ENCODE measurements at places on chromosomes 7 and 10.
A peak's percentile ranks its signal among the peaks of the same experiment; 100 is the strongest.

GRCh38 chr7:93948106-93948505 lies 26.6 kb downstream of the GNG11 start:
- DNase-seq, result no peak

GRCh38 chr7:28155964-28156363 lies 24.6 kb downstream of the JAZF1 start:
- no peak for DNase-seq

DNA sequence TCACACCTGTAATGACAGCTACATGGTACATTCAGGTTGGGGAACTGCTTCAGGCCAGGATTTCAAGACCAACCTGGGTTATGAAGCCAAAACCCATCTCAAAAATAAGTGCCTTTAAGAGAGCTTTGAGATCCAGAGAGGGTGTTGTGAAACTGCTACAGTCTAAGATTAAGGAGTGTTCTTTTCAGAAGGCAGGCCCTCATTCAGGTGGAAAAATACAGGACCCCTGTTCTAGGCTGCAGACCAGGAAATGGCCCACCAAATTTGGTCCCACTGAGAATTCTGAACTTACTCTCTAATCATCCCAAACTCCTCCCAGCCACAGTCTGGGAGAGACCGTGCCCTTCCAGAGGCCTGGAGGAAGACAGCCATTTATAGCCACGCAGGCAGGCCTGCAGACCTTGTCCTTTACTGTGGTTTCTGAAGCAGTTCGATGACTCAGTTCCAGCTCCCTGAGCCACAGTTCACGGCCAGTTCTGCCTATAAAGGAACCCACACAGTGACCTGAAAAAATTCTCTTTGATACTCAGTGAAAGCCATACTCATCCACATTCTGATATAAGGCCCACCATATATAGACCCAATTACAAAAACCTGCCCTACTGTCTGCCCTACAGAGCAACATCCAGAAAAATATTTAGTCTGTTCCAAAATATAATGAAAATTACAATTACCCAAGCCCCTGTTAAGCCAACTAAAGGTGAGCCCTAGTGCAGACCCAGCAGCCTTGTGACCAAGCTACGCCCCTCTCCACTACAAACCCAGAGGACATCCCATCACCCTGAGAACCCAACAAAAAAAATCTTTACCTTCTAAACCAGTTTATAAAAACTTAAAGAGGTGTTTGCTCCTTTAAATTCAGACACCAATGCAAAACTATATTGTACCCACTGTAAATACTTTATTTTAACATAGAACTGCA lies 21.2 kb downstream of the ZNF680 start:
- DNase-seq, result no peak

- peak; percentile 30 for DNase-seq
Observed at GRCh38 chr10:15419279-15419874, 48.3 kb upstream of the FAM171A1 start.

DNA sequence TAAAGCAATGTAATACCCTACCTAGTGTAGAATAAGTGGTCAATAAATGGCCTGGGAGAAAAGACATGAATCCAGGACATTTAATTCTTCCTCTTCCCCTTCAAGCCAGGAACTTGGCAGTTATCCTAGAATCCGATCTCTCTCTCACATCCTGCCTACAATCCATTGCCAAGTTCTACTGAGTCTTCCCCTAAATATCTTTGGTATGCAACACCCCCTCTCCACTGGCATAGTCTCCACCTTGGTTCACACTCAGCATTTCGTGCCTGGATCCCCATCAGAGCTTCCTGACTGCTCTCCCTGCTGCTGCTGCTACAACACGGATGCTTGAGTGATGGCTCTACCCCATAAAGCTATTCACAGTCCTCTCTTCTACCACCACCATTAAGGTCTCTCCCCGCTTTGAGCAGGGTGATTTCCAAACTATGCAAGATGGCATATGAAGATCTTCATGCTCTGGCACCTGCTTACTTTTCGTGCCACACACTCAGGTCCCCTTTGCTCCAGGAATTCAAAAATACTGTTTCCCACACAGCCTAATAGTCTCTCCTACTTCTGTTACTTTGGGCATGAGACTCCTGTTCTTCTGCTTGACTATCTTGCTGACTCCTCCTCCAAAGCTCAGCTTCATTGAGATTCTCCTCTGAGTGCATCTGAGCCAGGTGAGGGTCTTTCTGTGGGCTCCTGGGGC lies 4.8 kb downstream of the ANK3 start:
- no peak for DNase-seq

GRCh38 chr7:152392254-152392653 lies 43.5 kb downstream of the KMT2C start:
- DNase-seq, result no peak

- DNase-seq, result no peak
Observed at GRCh38 chr10:50211670-50212069, 39.6 kb downstream of the ASAH2 start.

- DNase-seq, result no peak
Observed at GRCh38 chr10:103111918-103112877, 80.9 kb downstream of the NT5C2 start.

DNA sequence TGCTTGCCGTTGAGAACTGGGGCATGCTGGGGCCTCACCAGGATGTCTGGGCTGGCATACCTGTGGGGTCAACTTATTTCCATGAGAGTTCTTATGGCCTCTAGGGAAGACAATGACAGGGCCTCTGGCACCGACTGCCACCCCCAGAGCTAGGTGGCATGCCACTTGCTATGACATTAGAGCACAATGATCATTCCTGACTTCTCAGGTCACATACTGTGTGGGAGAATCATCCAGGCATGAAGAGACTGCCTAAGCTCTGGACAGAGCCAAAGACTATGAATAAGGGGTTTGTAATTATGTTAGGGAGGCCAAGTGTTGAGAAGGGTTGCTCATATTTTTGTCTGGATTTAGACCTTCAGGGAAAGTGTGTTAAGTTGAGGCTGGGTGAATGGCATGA lies 97.5 kb downstream of the PTPN20 start:
- no peak for DNase-seq

- no peak for DNase-seq
Observed at GRCh38 chr7:138876326-138876725, 78.3 kb upstream of the ATP6V0A4 start.

- DNase-seq, result peak; percentile 36
Observed at GRCh38 chr7:151759591-151760042, 117.3 kb downstream of the PRKAG2 start.

- no peak for DNase-seq
Observed at GRCh38 chr7:151009327-151010036, 14.8 kb downstream of the ATG9B start.

GRCh38 chr10:13775786-13776775 lies 189.3 kb downstream of the PRPF18 start:
- no peak for DNase-seq

DNA sequence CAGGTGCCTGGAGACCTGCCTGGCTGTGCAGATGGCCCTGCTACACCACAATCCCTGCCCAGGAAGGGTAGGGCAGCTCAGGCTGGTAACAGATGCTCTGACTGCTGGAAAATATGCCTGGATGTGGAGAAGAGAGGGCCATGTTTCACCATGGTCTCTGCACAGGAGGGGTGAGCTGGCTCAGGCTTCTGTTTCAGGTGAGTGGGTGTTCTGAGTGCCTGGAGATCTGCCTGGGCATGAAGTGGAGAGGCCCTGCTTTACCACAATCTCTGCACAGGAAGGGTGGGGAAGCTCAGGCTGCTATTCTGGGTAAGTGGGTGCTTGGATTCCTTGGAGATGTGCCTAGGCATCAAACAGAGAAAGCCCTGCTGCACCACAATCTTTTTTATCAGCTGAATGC lies 350.1 kb downstream of the KIF20B start:
- no peak for DNase-seq

DNA sequence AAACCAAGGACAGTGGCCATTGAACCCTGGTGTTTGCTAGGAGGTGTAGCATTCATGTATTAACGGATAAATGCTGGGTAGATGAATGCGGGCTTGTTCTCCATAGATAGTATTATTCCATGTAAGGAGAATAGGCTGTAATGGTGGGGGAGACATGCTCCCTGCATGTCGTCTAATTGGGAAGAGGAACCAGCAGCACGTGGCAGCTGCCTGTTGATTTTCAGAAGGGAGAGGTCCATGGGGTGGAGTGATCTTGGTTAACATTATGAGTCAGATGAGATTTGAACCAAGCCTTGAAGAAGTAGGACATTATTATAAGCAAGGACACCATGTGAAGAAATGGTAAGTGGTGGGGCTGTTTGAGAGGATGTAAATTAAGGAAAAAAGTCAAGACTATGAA lies 112.5 kb downstream of the WNT2 start:
- no peak for DNase-seq

- DNase-seq, result no peak
Observed at GRCh38 chr7:50450590-50451032, 461 bp upstream of the FIGNL1 start.

- no peak for DNase-seq
Observed at GRCh38 chr10:29756451-29756850, 121.7 kb upstream of the SVIL start.

GRCh38 chr10:5023177-5023805 lies 19.6 kb upstream of the AKR1C2 start:
- DNase-seq, result no peak

DNA sequence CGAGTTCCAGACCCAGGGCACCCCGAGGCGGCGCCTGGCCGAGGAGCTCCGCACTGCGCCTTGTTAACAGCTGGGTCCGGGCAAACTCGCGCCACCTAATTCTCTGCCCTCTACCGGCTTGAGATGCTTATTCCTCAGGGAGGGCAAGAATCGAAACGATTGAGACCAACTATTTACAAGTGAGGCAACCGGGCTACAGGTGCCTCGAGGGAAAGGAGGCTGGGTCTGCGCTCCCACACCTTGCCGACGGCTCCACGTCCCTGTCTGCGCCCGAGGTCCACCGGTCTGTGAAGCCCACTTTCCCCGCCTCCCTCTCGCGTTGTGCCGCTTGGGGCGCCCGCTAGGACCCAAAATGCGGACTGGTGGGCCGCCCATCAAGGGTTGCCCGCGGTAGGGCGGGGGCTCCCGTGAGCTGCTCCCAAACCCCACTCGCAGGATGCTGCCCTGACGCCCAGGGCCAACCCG lies 527 bp downstream of the AKR1B1 start:
- no peak for DNase-seq

- no peak for DNase-seq
Observed at GRCh38 chr10:129521161-129522025, 54.4 kb downstream of the MGMT start.

DNA sequence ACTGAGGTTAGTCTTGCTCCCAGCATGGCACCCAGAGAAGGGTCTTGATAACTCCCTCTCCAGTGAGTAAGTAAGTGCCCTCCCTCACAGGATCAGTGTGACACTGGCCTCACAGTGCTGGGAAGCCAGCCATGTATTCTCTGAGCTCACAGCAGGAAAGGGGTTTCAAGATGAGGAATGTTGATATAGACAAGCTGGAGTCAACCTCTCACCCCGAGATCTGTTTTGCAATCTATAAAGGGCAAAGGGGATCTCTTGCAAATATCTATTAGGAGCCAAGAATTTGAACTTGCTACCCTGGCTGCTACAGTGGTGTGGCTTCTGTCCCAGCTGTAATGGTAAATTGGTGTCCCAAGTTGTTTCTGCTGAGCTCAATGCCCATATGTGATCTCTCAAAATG lies 70.2 kb upstream of the ADAM12 start:
- DNase-seq, result no peak

DNA sequence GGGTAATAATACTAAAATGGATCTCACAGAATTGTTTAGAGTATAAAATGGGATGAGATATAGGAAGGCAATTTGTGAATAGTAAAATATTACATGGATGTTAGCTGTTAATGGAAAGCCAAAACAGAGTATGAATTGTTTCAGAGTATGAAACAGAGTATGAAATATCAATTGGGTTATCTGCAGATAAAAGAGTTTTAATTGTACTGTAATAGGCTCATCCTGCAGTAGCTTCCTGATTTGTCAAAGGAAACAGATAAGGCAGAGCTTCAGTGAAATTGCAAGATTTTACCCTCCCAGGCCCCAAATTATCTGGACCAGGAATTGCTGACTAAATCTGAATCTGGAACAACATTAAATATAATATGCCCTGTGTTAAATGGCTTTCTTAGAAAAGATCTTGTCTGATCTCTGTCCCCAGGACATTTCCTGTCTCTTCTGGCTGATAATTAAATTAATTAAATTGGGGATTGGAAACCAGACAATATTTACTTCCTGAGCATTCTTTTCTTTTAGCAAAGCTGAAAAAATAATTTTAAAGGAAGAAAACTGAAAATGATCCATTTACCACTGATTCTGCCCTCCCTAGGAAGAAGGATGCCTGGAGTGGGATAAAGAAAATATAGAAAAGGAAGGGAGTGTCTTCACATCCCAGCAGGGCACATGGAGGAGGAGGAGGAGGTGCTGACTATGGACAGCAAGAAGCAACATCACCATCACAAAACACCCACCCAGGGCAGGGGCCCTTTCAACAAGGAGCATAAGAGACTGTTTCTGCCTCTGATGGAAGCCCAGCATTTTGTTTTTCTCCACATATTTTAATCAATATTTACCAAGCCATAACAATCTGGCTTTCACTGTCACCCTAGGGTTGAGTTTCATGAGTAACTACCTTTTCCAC lies 18.5 kb downstream of the PTN start:
- DNase-seq, result no peak

- DNase-seq, result no peak
Observed at GRCh38 chr7:129529643-129530042, 27.3 kb downstream of the SMKR1 start.

DNA sequence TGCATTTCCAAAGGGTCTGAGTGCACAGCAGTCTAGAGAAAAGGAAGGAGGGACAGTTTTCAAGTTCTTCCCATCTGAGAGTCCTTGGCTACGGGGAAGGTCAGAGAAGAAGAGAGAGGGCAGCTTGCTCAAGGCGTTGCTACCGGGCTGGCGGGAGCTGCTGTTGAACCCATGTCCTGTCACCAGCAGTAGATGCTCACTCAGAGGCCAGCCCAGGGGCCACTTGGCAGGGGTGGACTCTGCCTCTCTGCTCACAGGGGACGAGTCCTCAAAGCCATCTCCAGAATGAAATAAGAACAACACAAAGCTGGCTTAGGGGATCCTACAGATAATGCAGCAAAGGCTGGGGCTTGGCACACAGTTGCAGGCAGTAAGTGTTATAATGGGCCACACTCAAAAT lies 231.5 kb downstream of the TNS3 start:
- DNase-seq, result no peak

DNA sequence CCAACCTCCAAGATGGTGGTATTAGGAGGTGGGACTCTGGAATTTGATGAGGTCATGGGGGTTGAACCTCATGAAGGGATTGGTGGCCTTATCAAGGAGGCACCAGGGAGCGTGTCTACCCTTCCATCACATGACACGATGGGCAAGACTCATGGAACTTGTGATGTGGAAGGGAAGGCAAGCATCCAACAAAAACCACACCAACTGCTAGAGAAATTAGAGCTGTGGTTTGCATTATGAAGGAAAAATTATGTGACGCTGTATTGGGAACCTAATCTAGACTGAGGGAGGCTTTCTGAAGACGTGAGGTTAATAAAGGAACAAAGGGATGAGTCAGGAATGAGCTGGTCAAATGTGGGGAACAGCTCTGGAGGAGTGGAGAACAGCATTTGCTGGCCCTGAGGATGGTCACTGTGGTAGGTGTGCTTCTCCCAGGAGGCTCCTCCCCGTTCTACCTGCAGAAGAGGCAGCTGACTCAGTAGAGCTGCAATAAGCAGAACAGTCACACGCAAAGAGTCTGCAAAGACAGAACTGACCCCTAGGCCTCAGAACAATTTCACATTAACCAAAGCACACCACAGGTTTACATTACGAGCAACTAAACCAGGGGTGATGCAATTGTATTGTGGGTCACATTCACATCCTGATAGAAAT lies 236.6 kb upstream of the GRB10 start:
- no peak for DNase-seq
